RKO (cell line): ENCODE measurements at places on chromosomes 2 and 18.

GRCh38 chr18:79339094-79339908 lies 56.4 kb upstream of the NFATC1 start:
- DNase-seq: peak; percentile 89

- peak; percentile 74 for DNase-seq
Observed at GRCh38 chr2:38740851-38741731, 10.1 kb downstream of the SRSF7 start.

- DNase-seq: no peak
Observed at GRCh38 chr18:79460481-79461300, 65.0 kb downstream of the NFATC1 start.

GRCh38 chr2:174484573-174484972 lies 2.3 kb downstream of the GPR155 start:
- DNase-seq: no peak

DNA sequence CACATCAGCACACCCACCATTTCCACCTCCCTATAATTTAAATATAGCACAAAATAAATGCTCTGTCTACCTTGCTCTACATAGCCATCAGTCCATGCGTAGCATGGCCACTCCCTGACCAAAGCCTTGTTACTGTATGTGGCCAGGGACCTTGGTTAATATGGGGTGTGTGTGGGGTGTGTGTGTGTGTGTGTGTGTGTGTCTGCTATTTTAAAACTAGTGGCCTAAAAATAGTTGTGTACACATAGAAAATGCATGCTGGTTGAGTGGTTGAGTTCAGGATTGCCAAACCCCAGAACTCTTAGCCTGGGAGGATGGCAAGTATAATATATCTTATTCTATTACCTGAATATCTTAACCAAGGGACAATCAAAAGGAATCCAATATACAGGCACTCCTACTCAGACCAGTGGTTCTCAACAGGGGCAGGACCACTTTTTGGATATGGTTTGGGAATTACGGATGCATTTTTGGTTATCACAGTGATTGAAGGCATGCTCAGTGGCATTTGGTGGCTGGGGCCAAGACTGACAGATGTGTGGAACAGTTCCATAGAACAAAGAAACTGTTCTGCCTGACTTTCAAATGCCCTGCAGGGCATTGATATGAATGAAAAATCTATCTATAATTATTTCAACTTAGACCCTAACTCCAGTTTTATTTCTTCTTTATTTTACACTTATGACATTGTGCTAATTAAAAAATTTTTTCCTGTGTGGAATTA lies 72.3 kb upstream of the PSME4 start:
- DNase-seq: no peak

GRCh38 chr2:43605079-43605655 lies 9.3 kb upstream of the THADA start:
- peak; percentile 84 for DNase-seq

DNA sequence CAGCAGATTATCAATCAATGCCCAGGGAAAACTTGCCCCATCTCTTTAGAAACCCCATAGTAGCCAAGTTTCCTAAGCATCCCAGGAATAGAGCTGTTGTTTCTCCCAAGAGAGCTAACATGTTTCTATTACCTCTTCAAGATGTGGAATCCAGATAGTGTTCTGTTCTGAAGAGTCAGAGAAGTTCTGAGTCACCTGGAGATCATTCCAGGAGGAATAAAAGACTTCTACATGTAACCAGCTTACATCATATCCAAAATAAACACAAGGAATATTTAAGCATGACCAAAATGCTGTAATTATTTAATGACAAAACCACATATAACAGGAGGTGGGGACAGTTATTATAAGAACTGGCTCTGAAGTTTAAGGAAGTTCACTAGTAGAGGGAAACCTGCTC lies 51.0 kb upstream of the GORASP2 start:
- no peak for DNase-seq

DNA sequence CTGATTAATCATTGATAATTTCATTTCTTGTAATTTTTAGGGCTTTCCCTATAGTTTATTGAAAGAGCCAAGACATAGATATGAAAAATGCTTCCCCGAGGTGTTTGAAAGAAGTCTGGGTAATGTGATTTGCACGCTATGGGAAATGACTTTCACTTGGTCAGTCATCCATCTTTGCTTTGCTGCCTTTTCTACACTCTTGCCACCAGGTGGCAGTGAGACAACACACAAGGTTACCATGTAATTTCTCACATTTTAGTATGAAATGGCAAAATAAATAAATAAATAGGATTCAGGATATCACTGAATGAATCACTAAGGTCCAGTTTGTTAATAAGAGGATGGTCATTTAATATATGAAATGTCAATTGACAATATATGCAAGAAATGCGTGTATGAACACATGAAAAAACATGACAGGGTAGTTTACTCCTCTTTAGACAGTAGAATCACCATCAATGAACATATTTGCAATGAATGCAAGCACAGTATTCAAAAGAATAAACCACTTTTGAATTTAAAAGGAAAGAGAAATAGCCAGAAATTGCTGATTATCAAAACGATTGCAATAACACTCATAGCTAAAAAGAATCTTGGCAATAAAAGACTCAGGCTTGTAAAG lies 52.2 kb upstream of the KCNH7 start:
- peak; percentile 69 for DNase-seq

GRCh38 chr2:233831861-233832260 lies 22.5 kb downstream of the HJURP start:
- no peak for DNase-seq

GRCh38 chr2:224039080-224039769 lies at the start of gene SERPINE2:
TSS of gene SERPINE2 (minus strand) at chr2:224039286. CDS start at chr2:224001900, 37,386 bp downstream.
- no peak for DNase-seq

- no peak for DNase-seq
Observed at GRCh38 chr2:11582612-11582861, 48.7 kb downstream of the GREB1 start.

DNA sequence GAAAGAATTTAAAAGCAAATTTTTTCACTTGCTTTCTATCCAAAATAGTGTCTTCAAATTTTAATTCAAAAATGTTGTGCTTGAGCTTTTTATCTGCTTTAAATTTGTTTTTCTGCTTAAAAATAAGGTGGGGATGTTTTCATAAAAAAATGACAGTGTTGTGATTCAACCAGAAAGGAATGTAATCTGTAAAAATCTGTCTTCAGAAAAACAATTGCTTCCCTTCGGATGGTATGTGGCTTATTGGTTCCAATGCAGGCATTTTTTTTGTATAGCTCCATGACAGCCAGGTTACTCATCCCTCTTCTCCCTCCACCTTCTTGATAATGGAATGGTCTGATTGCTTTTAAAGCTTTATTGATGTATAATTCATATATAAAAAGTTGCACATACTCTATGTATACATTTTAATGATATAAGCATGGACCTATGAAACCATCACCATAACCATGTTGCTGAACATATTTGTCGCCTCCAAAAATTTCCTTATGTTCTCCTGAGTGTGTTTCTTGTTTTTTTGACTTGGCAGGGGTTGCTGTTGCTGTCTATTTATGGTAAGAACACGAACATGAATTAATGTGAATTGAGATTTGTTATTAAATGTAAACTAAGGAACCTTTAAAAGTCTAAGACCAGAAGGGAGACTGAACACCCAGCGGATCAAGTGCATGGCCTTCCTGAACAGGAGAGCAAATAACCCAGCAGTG lies 363.7 kb upstream of the SPHKAP start:
- no peak for DNase-seq

- DNase-seq: no peak
Observed at GRCh38 chr2:66851449-66851872, 416.5 kb downstream of the MEIS1 start.

- DNase-seq: no peak
Observed at GRCh38 chr2:121187982-121188411, 97.0 kb downstream of the TFCP2L1 start.
